WTC11 (cell line): ENCODE measurements at places on chromosomes 7 and 10.

- no peak for DNase-seq
These were observed 21.1 kb downstream of the MKRN1 start for GRCh38 chr7:140458201-140458600.

GRCh38 chr10:70368774-70369482 lies 13.5 kb downstream of the LRRC20 start:
- peak; percentile 34 for DNase-seq

DNA sequence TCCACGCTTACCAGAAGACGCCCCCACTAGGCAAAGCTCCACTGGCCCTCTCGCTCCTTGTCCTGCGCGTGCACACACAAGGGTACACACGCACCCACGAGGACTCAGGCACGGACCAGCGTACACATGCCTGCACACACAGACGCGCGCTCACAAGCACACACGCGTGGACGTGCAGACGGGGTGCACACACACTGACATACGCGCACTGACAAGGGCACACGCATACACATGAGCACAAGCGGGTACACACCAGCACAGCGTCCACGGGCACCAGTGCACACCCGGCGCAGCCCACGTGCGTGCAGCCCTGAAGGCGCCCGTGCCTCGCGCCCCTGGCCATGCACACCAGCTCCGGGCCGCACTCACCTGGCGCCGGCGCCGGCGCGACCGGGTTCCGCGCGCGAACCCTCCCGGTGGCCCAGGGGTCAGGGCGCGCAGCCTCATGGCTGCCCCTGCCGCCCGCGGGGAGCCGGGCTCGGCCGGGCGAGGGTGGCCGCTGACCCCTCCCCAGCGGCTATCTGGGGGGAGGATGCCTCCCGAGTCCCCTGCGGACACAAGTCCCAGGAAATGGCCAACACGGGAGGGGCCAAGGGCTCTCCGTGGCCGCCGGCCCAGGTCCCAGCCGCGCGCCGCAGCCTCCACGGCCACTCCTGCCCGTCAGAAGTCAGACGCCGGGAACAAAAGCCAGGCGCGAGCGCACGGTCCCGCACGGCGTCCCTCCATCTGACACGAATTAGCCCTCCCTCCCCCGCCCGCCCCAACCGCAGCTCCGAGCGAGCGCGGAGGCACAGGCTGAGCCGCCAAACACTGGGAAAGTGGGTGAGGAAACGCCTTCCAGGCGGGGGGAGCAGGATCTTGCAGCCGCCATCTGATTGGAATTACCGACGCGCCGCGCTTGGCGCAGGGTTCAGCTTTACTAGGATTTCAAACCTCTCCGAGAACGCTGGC lies 45.0 kb downstream of the TNS3 start:
- DNase-seq = peak; percentile 63

GRCh38 chr10:30238836-30239235 lies 110.2 kb downstream of the MTPAP start:
- no peak for DNase-seq

DNA sequence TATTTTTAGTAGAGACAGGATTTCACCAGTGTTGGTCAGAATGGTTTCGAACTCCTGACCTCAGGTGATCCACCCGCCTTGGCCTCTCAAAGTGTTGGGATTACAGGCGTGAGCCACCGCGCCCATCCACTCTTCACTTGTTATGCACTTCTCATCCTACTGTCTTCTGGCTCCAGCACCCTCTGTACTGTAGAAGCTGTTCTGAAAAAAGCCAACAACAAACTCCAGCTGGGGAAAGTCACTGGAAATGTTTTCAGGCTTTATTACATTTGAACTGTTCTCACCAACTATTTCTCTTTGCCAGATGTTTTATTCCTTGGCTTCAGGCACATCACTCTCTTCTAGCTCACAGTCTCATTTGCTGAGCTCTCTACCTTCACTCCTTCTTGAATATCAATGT lies 122.5 kb upstream of the EGR2 start:
- DNase-seq = no peak

- no peak for DNase-seq
These were observed 76.8 kb upstream of the IKZF1 start for GRCh38 chr7:50227726-50228125.

DNA sequence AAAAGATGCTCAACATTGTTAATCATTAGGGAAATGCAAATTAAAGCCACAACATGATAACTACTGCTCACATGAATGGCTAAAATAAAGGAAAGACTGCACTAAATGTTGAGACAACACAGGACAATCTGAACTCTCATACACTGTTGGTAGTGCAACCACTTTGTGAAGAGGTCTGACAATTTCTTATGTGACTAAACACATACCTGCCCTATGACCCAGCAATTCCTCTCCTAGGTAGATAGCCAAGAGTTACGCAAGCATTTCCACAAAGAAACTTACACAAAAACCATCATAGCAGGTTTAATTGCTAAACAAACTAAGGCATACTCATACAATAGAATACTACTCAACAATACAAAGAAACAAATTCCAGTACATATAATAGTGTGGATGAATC lies 41.8 kb upstream of the HERPUD2 start:
- DNase-seq = no peak

- peak; percentile 99 for DNase-seq
These were observed at the start of gene GNA12 for GRCh38 chr7:2844153-2845033. GNA12 (minus strand) TSS chr7:2844308; CDS start chr7:2844161, 147 bp downstream.

DNA sequence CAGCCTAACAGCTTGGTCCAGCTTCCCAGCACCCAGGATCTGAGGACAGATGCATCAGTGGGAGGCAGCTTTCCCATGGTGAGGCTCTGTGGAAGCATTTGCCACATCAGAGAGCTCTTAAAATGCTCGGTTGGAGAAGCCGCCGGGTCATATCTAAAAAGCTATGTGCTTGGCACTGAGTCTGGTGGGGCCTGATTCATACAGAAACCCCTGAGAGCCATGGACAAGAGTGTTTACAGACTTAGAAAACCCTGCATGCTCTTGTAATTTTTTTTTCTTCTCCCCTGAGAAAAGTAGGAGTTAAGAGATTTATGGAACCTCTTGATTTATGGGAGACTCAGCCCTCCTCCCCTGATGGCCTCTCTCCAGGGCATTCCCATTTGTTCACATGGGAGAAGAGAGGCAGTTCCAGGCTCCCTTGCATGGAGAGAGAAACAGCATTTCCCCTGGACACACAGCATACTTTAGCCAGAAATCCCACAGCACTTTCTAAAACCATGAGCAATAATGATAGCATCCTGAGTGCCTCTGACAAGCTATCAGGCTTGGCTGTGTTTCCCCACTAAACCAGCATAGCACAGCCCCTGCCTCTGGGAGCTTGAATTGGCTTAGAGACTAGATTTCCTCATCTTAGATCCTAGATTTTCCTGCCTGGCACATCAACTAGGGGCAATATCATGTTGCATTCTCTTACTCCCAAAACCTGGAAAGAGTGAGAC lies 322.1 kb upstream of the AUTS2 start:
- DNase-seq = no peak

DNA sequence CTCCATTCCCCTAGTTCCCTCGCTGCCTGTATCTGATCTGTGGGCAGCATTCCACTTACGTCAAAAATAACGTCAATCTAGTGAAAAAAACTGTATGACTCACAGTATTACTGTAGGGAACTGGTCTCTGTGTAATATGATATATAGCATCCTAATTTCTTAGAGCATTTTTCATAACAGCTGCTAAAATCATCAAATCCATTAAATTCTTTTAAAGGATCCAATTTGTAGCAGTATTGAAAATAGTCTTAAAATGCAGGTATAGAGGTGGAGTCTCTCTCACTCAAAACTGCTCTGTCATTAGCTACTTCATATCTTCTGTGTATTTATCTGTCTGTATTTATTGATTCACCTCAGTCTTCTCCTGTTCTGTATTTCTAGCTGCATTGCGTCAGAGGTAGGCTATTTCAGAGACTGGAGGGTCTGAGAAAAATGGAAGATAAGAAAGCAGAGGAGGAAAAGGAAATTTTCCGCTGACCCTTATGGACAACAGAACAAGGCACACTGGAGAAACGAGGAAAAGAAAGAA lies 59.9 kb downstream of the PON1 start:
- no peak for DNase-seq

GRCh38 chr7:8396294-8396693 lies 37.1 kb upstream of the NXPH1 start:
- DNase-seq = no peak

DNA sequence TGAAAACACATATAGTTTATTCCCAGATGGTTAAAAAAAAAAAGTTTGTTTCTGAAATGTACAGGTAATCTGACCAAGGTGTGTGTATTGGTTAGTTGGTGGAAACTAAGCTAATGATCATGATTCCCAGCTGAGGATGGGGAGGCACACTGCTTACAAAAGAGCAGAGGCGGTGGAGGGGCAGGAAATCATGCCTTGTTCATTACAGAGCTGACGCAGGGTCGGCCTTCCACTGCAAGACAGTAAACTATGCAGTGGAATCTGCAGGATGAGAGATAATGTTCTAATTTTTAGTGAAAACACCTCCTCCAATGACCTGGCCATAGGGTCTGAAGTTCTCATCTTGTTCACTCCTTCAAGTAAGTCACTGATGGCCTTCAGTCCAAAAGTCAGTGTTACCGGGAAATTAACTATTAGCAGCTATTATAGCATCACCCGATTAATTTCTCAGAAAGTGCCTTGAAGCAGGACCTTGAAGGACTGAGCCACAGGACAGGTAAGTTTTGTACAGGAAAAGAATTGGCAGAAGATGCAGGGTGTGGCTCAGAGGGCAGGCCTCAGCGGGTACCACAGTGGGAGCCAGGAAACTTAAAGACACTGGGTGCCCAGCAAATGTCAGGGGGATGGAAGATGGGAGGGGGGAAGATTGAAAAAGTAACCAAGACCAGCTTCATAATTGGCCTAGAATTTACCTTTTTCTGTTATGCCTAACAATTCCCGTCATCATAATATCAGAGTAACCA lies 36.0 kb downstream of the MYOF start:
- DNase-seq = no peak
